ENCODE measurements at places on chromosomes 4 and X. TPM values are rescaled to one million over a fixed set of nuclear protein-coding genes. Genes with fewer than 3 reads are reported as not detected.

GRCh38 chr4:78990938-78991810 lies 51.9 kb upstream of the PAQR3 start:
- no peaks in the 10 kb centered on the region for H3K27me3 ChIP-seq
- no peak for DNase-seq
- no peaks in the 10 kb centered on the region for H3K36me3 ChIP-seq
- no peak overlapping the region for H3K27ac ChIP-seq

- H3K4me3 ChIP-seq: no peak overlapping the region
- H3K4me1 ChIP-seq: no peaks in the 10 kb centered on the region
- no peak for DNase-seq
- H3K36me3 ChIP-seq: no peaks in the 10 kb centered on the region
- no peaks in the 10 kb centered on the region for H3K27me3 ChIP-seq
- no peak overlapping the region for H3K27ac ChIP-seq
Observed at GRCh38 chr4:122728856-122729255, 3.6 kb upstream of the BBS12 start.

- H3K4me1 ChIP-seq: no peaks in the 10 kb centered on the region
- H3K36me3 ChIP-seq: no peaks in the 10 kb centered on the region
- no peaks in the 10 kb centered on the region for H3K27me3 ChIP-seq
- H3K4me3 ChIP-seq: no peak overlapping the region
- no peak for DNase-seq
Observed at GRCh38 chr4:55517526-55518229, 29.0 kb downstream of the CLOCK start.

DNA sequence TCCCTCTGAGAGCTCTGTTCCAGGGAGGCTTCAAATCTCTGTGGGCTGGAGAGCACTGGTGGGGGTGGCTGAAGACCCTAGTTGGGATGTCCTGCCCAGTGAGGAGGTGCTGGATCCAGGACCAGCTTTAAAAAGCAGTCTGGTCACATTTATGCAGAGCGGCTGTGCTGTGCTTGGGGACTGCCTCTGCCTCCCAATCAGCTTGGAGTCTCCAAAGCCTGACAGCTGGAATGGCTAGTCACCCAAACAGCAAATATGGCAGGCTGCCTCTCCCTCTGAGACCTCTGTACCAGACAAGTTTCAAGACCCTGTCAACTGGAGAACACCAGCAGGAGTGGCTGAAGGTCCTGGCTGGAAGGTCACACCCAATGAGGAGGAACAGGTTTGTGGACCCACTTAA lies 848.1 kb upstream of the DIAPH2 start:
- no peaks in the 10 kb centered on the region for H3K4me1 ChIP-seq
- H3K36me3 ChIP-seq: no peaks in the 10 kb centered on the region
- no peak for DNase-seq

Gene CT47B1
- not detected for total RNA-seq
